ENCODE measurements at places on chromosomes 6 and 20.

GRCh38 chr6:152636609-152637295 lies 410 bp downstream of the SYNE1 start:
- DNase-seq = no peak

- no peak for DNase-seq
These were observed 454.9 kb downstream of the BTBD3 start for GRCh38 chr20:12372557-12372956.

DNA sequence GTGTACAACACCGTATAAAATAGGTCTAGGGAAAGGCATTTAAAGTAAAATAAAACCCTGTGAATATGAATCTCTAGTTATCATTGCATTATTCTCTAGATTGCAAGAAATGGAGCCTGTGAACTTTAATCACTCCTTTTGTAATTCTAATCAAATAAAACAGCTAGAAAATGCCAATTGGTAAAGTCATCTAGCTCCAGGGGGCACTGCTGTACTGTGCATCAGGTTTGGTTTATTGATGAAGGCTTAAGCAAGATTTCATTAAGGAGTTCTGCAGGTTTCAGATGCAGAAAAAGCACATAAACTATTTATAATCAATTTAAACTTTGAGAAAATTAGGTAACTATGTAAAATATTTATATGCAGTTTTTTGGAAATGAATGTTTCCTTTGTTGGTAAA lies 645.0 kb downstream of the PHF3 start:
- no peak for DNase-seq

DNA sequence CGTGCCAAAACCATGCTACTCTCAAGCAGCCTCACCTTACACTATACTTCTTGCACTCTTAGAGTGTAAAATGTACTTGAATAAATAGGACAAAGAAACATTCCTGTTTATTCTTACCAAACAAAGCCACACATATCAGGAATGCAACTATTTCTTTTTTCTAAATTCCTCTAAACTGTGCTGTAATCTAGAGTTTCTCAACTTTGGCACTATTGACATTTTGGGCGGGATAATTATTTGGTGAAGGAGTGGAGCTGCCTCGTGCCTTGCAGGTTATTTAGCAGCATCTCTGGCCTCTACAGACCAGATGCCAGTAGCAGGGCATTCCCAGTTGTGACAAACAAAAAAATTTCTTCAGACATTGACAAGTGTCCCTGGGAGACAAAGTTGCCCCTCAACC lies 86.9 kb downstream of the PHACTR1 start:
- no peak for DNase-seq

- no peak for DNase-seq
These were observed 43.7 kb downstream of the FRK start for GRCh38 chr6:116016846-116017545.

GRCh38 chr20:57498425-57499400 lies 26.2 kb downstream of the CTCFL start:
- no peak for DNase-seq

DNA sequence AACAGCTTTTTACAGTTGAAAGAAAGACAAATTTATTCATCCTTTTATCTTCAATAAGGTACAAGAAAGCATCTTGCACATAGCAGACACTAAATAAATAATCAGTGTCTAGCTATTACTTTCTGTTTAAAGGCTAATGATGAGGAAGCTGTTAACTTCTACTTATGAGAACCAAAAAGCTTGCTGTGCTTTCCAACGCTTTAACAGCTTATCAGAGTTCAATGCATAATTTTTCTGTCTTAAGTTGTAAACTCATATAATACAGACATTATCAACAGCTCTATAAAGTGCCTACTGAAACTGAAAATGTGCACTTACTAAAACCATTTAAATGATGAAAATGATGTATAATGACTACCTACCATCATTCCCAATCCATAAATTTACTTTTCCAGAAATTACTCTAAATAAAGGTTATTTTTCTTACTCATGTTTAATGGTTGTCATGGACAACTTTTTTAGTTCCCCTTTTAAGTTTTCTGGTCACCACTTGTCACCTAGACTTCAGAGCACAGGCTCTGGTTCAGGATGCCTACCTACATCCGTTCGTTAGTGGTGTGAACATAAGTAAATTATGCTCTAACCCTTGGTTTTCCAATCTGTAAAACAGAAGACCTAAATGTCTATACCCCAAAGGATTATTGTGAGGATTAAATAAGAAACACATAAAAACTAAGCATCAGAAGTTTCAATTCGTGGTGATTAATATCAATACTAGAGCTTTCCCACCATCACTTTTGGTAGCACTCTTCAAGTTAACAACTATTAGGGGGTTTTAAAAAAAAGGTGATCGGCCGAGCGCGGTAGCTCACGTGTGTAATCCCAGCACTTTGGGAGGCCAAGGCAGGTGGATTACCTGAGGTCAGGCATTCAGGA lies 8.0 kb downstream of the PNISR start:
- no peak for DNase-seq

DNA sequence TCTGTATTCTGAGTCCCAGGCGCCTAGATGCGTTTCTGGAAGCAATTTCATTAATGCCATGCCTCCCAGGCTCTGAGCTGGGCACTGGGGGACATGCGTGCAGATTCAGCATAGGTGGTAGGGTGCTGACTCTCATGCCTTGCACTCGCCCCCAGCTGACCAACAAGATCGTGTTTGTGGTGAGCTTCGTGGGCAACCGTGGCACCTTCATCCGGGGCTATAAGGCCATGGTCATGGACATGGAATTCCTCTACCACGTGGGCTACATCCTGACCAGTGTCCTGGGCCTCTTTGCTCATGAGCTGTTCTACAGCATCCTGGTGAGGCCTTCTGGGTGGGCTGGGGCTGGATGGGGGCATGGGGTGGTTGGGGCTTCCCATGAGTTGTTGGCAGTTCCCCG lies 21.6 kb downstream of the UQCC2 start:
- DNase-seq = no peak

DNA sequence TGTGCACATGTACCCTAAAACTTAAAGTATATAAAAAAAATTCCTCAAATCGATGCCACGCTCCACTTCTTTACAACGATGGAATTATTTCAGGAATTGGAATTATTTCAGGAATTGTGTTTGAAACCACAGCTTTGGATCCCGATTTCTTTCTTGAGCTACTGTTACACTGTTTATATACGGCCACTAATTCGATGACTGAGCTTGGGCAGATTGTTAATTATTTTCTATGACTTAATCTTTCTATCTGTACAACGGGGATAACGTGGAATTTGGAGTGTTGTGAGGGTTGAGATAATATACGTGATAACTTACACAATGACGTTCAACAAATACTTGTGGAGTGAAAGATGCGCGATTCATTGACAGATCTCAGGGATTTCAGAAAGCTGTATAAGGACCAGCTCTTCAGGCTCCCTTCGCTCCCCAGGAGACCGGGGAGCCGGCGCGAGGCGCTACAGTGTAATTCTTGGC lies 171.3 kb downstream of the SLC16A10 start:
- no peak for DNase-seq

GRCh38 chr20:58436868-58437645 lies 48.0 kb downstream of the VAPB start:
- DNase-seq = no peak

DNA sequence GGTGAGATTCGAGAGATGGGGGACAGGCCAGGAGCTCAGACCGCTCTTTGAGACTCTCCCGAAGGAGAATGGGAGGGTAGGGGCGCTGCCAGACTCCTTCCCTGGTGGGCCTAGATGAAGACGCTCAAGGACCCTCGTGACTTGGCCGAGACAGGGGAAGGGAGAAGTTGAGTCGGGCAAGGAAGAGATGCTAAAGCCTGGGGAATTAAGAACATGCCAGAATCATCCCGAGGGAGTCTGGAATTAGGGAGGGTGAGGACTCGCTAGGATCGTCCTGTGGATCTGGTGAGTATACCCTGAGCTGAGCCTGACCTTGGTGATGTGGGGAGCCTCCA lies 529 bp downstream of the UBE2C start:
- no peak for DNase-seq

GRCh38 chr6:33878562-33878961 lies 74.8 kb upstream of the MLN start:
- no peak for DNase-seq

GRCh38 chr6:12298995-12299394 lies 8.8 kb downstream of the EDN1 start:
- DNase-seq = no peak

DNA sequence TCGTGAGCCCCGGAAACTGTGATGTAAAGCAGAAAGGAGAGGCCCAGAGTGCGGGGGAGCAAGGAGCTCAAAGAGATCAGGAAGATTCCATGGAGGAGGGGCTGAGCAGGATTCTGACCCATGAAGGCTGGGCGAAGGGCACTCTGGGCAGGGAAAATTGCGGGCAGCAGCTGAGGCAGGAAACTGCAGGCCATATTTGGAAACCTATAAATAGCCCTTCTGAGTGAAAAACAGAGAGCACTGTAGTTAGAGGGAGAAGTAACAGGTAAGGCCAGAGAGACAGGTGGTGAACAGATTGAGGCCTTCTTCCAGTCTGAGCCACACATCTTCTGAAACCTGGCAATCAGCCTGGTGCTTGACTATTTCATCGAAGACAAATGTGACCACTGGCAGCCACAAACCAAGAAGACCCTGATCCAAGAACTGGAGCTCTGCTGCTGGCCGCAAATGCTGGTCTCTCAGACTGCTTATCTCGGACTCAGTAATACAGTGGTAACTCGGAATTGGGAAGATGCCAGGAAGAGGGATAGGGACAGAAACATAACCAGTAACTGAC lies 14.1 kb upstream of the BEND3 start:
- no peak for DNase-seq

- no peak for DNase-seq
These were observed 27.0 kb downstream of the ELOVL2 start for GRCh38 chr6:11017090-11017489.

DNA sequence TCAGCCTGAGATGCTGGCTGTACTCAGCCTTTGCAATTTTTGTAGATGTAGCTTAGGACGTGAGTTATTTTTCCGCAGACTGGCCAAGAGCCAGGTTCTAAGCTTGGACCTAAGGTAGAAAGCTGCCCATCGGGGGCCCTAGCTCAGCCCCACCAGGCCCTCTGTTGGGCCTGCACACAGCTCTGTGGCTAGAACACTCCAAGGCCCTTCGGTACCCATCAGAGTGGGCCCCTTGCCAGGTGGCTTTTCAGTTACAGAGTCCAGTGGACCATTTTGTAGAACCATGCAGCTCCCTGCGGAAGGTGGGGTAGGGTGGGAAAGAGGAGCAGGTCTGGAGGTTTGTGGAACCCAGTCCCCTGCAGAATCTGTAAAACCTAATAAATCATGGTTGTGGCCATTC lies 22.6 kb downstream of the UCKL1 start:
- no peak for DNase-seq

DNA sequence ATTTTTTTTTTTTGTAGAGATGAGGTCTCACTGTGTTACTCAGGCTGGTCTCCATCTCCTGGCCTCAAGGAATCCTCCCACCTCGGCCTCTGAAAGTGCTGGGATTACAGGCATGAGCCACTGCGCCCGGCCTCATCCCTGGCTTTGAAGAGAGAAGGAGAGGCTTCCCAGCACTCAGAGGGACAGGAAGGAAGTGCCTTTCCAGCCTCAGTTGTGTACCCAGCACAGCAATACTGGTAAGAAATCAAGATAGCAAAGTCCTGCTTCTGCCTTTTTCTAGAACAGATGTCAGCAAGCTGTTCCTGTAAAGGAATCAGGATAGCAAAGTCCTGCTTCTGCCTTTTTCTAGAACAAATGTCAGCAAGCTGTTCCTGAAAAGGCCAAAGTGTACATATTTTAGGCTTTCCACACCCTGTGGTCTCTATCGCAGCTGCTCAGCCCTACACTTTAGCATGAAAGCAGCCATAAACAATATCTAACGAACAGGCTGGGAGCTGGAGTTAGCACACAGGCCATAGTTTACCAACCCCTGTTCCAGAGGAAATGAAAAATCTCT lies 6.3 kb upstream of the PLTP start:
- no peak for DNase-seq

GRCh38 chr20:41174373-41174772 lies 37.0 kb downstream of the PLCG1 start:
- no peak for DNase-seq

- DNase-seq = no peak
These were observed 165.2 kb downstream of the DLL1 start for GRCh38 chr6:170125456-170126300.

GRCh38 chr6:161095916-161096315 lies 104.3 kb downstream of the MAP3K4 start:
- no peak for DNase-seq

DNA sequence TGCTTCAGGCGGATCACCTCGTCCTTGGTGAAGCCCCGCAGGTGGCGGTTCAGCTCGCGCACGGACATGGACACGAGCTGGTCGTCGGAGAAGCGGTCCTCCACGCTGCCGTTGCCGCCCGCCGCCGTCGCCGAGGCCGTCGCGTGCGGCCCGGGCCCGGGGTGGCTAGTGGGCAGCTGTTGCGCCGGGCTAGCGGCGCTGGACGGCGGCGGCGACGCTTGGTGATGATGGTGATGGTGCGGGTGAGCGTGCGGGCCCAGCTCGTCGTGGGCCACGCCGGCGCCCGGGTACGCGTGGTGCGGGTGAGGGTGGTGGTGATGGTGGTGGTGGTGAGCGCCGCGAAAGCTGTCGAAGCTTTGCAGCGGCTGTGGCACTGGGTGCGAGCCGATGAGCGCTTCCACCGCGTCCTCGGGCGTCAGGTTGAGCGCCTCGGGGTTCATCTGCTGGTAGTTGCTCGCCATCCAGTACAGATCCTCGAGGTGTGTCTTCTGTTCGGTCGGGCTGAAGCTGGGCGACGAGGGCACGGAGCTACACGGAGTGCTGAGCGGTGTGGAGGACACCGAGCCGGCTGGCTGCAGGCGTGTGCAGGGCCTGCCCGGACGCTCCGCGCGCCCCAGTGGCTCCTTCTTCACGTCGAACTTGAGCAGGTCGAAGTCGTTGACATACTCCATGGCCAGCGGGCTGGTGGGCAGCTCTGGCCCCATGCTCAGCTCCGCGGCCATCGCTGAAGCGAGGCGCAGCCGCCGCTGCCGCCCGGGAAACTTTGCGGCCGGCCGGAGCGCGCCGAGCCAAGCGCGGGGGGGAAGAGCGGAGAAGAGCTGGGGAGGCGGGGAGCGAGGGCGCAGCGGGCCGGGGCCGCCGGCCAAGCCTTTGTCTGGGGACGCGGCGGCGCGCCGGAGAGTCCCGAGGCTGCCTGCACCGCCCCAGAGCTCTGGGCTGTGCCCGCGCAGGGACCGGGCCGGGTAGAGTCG lies 622 bp downstream of the MAFB start:
- DNase-seq = no peak

DNA sequence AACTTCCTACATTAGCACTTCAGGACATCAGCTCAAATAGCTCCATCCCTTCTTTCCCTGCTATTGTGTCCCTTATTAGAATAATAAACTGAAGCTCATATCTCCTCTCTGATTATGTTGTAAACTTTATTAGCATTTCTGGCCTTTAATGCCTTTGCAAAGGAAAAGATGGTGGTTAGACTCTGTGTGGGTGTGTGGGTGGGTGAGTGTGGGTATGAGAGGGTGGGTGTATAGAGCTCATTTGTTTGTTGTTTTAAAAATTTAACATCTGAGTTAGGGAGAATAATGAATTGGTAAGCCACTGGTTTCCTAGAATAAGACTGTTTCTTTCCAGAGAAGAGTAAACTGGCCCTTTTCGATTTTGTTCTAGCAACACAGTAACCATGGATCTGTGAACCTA lies 70.6 kb upstream of the L3MBTL3 start:
- no peak for DNase-seq

GRCh38 chr20:10634211-10634610 lies 39.6 kb downstream of the JAG1 start:
- DNase-seq = no peak

- DNase-seq = no peak
These were observed 31.8 kb downstream of the SLC13A3 start for GRCh38 chr20:46619445-46619844.

All from stimulated activated naive CD4-positive, alpha-beta T cell treated with Interleukin-2 at 50 U/mL for 16 hours (primary cell).